A549 treated with DMSO at 1 μM for 4 hours (cell line): ENCODE measurements at places on chromosomes 2 and 18. TPM values are rescaled to one million over a fixed set of nuclear protein-coding genes. Genes with fewer than 3 reads are reported as not detected.

SLC30A3 gene
- total RNA-seq, result 3.2 to 4.9 TPM (median 3.7 TPM) in 5 replicates

EIPR1 gene
- total RNA-seq, result 39.5 to 42.7 TPM (median 40.3 TPM) in 5 replicates

CEP68 gene
- 8.0 to 11.2 TPM (median 10.7 TPM) in 5 replicates for total RNA-seq

UGT1A7 gene
- total RNA-seq, result 3.6 to 6.6 TPM (median 4.5 TPM) in 5 replicates

ZNF804A gene
- total RNA-seq, result not detected in 5 replicates

GPR45 gene
- total RNA-seq, result not detected in 5 replicates

INPP1 gene
- total RNA-seq, result 24.5 to 27.3 TPM (median 26.5 TPM) in 5 replicates

MRO gene
- total RNA-seq, result 0.09 to 0.36 TPM (median 0.25 TPM) in 5 replicates

MDH1B gene
- 1.6 to 2.2 TPM (median 1.8 TPM) in 5 replicates for total RNA-seq

PLB1 gene
- 1.1 to 2.0 TPM (median 1.6 TPM) in 5 replicates for total RNA-seq

NYAP2 gene
- total RNA-seq, result 0.02 to 0.03 TPM (median 0.02 TPM) in 3 of 5 replicates, not detected in the others

SLC4A5 gene
- 0.18 to 0.41 TPM (median 0.28 TPM) in 5 replicates for total RNA-seq

GNLY gene
- total RNA-seq, result 0.54 TPM in 1 of 5 replicates, not detected in the others

IL1RL2 gene
- not detected in 5 replicates for total RNA-seq

HNMT gene
- total RNA-seq, result 0.28 to 1.2 TPM (median 0.44 TPM) in 5 replicates

RUFY4 gene
- not detected in 5 replicates for total RNA-seq

ACVR1C gene
- 0.01 to 0.07 TPM in 2 of 5 replicates, not detected in the others for total RNA-seq

CRYBA2 gene
- total RNA-seq, result 0.18 TPM in 1 of 5 replicates, not detected in the others

MPV17 gene
- total RNA-seq, result 81.3 to 103 TPM (median 91.7 TPM) in 5 replicates

RAB6D gene
- 0.02 TPM in 1 of 5 replicates, not detected in the others for total RNA-seq

SLC16A14 gene
- total RNA-seq, result 1.0 to 1.9 TPM (median 1.4 TPM) in 5 replicates

CROCC2 gene
- not detected in 5 replicates for total RNA-seq

MYO5B gene
- 12.4 to 14.9 TPM (median 13.0 TPM) in 5 replicates for total RNA-seq

STK16 gene
- total RNA-seq, result 25.0 to 30.5 TPM (median 29.4 TPM) in 5 replicates

NPAS2 gene
- total RNA-seq, result 76.8 to 130 TPM (median 103 TPM) in 5 replicates

IMPACT gene
- 10.9 to 14.7 TPM (median 11.8 TPM) in 5 replicates for total RNA-seq

MRPS9 gene
- 30.8 to 35.3 TPM (median 33.1 TPM) in 5 replicates for total RNA-seq

GAL3ST2 gene
- 0.23 to 0.40 TPM (median 0.34 TPM) in 4 of 5 replicates, not detected in the other for total RNA-seq

ONECUT2 gene
- total RNA-seq, result 0.31 to 0.63 TPM (median 0.57 TPM) in 5 replicates

GALNT13 gene
- total RNA-seq, result 7.9 to 12.6 TPM (median 11.1 TPM) in 5 replicates

NMS gene
- not detected in 5 replicates for total RNA-seq

MYCN gene
- total RNA-seq, result not detected in 5 replicates

FSHR gene
- total RNA-seq, result not detected in 5 replicates

SLC23A3 gene
- total RNA-seq, result 0.57 to 1.4 TPM (median 0.70 TPM) in 5 replicates

NT5DC4 gene
- total RNA-seq, result not detected in 5 replicates

IGFBP5 gene
- 0.15 to 0.25 TPM (median 0.24 TPM) in 5 replicates for total RNA-seq

SERPINB13 gene
- total RNA-seq, result not detected in 5 replicates

ZC3H6 gene
- total RNA-seq, result 0.34 to 0.53 TPM (median 0.52 TPM) in 5 replicates

NR4A2 gene
- 2.4 to 5.6 TPM (median 3.1 TPM) in 5 replicates for total RNA-seq

UGT1A4 gene
- 0.07 TPM in 1 of 5 replicates, not detected in the others for total RNA-seq

PROKR1 gene
- 0.02 to 0.04 TPM in 2 of 5 replicates, not detected in the others for total RNA-seq

DSC3 gene
- 1.6 to 2.5 TPM (median 1.8 TPM) in 5 replicates for total RNA-seq

ZAP70 gene
- 0.05 to 0.10 TPM in 2 of 5 replicates, not detected in the others for total RNA-seq

KCNG2 gene
- total RNA-seq, result not detected in 5 replicates

CHRNA1 gene
- total RNA-seq, result not detected in 5 replicates

RESP18 gene
- total RNA-seq, result not detected in 5 replicates

ACKR3 gene
- total RNA-seq, result 28.5 to 36.5 TPM (median 35.4 TPM) in 5 replicates

PPM1G gene
- 162 to 187 TPM (median 174 TPM) in 5 replicates for total RNA-seq

STARD6 gene
- not detected in 5 replicates for total RNA-seq

PLGLB1 gene
- total RNA-seq, result 0.19 to 1.2 TPM (median 0.92 TPM) in 4 of 5 replicates, not detected in the other

UGT1A10 gene
- total RNA-seq, result 0.05 to 0.26 TPM (median 0.10 TPM) in 3 of 5 replicates, not detected in the others

MAP3K19 gene
- total RNA-seq, result not detected in 5 replicates

AQP12B gene
- not detected in 5 replicates for total RNA-seq

ARHGAP25 gene
- total RNA-seq, result 0.13 to 0.21 TPM (median 0.16 TPM) in 5 replicates

STAT4 gene
- total RNA-seq, result 2.7 to 3.8 TPM (median 3.5 TPM) in 5 replicates

TEKT4 gene
- total RNA-seq, result not detected in 5 replicates

M1AP gene
- not detected in 5 replicates for total RNA-seq
